ENCODE measurements at places on chromosomes 2 and 18.

- no peak for DNase-seq
These were observed 89.7 kb upstream of the DTNA start for GRCh38 chr18:34620258-34620861.

- DNase-seq = no peak
These were observed 49.6 kb downstream of the CRIM1 start for GRCh38 chr2:36405183-36405582.

DNA sequence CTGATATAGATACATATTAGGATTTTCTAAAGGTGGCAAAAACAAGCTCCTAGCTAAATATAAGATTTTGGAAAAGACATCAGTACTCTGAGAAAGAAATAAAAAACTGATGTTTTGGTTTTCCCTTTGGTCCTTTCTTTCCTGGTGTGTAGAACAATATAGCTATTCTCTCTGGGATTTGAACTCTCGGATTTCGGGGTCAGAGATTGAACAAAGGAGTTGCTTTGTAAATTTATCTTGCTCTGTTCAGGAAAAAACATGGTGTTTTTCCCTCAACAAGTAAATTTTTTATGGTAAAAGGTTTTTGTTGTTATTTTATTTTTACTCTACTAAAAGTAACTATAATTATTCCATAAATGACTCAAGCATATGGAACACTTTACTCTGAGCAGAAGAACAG, 889.3 kb downstream of the ERBB4 start:
- DNase-seq = no peak

DNA sequence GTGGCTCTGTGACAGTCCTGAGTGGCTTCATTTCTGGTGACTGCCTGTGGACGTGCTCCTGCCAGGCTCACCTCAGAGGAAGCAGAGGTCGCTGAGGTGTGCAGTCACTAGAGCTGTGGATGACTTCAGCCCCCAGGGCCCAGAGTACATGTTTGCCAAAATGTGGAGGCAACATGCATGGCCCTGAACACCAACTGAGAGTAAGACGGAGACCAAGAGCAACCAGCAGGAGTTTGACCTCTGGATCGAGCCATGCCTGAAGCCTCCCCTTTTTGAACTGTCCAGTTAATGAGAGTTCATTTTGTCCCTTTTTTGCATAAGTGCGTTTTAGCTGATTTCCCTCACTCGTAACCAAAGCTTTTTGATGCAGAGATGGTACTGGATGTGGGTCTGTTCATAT, 184.9 kb downstream of the RTP5 start:
- no peak for DNase-seq
